GM23248 (cell line): ENCODE measurements at places on chromosomes 4 and X. TPM values are rescaled to one million over a fixed set of nuclear protein-coding genes. Genes with fewer than 3 reads are reported as not detected.

GRCh38 chr4:4488405-4489404, 53.1 kb downstream of the STX18 start:
- peak; percentile 84 for DNase-seq
- H3K4me3 ChIP-seq: no peak overlapping the region
- H3K27me3 ChIP-seq: no peaks in the 10 kb centered on the region

- H3K27me3 ChIP-seq: no peaks in the 10 kb centered on the region
- H3K4me1 ChIP-seq: peaks cover 10% of the 10 kb centered on the region
Observed at GRCh38 chr4:78596111-78596742, 44.7 kb downstream of the ANXA3 start.

The PAK3 gene
- not detected in 2 replicates for total RNA-seq

DNA sequence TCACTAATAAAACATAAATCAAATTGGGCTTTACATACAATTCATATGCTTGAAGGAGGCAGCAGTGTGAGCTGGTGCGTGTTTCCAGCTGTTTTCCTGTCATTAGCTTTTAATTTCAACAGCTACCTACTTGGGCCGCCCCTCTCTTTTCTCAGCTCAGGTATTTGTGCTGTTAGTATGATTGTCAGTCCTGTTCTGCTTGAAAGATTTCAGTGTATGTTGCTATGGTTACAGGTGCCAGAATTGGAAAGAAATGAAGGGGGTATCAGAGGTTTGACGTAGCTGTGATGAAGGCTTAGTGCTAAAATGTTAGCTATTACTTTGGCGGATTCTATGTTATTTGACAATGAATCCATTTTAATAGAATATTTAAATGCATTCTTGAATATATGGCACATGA, 440.3 kb downstream of the ZIC3 start:
- no peak for DNase-seq
- H3K4me3 ChIP-seq: no peak overlapping the region
- no peaks in the 10 kb centered on the region for H3K27me3 ChIP-seq
- no peaks in the 10 kb centered on the region for H3K4me1 ChIP-seq
- H3K27ac ChIP-seq: no peak overlapping the region
- H3K36me3 ChIP-seq: no peaks in the 10 kb centered on the region

The PPARGC1A gene
- not detected in 2 replicates for total RNA-seq

GRCh38 chrX:25131055-25131454, 115.3 kb upstream of the ARX start:
- no peak overlapping the region for H3K27ac ChIP-seq
- H3K4me1 ChIP-seq: no peaks in the 10 kb centered on the region
- no peak overlapping the region for H3K4me3 ChIP-seq

- no peaks in the 10 kb centered on the region for H3K27me3 ChIP-seq
- H3K36me3 ChIP-seq: no peaks in the 10 kb centered on the region
- peak; percentile 96 for DNase-seq
- H3K4me3 ChIP-seq: peak within 1 kb of the TSS; percentile 92
- peaks cover 11% of the 10 kb centered on the region; the same call in 1 of the 2 replicates for H3K4me1 ChIP-seq
Observed at GRCh38 chrX:147911192-147912022, at the start of gene FMR1. TSS of gene FMR1 (plus strand) at chrX:147911919. CDS start at chrX:147912180, 261 bp downstream.

- no peak for DNase-seq
- no peak overlapping the region for H3K27ac ChIP-seq
- no peaks in the 10 kb centered on the region for H3K36me3 ChIP-seq
- H3K27me3 ChIP-seq: peaks cover 19% of the 10 kb centered on the region
Observed at GRCh38 chr4:8905226-8905772, 33.7 kb upstream of the HMX1 start.

- H3K4me3 ChIP-seq: no peak overlapping the region
- DNase-seq: peak; percentile 74
- peaks cover 12% of the 10 kb centered on the region for H3K4me1 ChIP-seq
Observed at GRCh38 chr4:118974758-118975157, 86.1 kb downstream of the SYNPO2 start.

The DDIT4L gene
- total RNA-seq: 2.3 and 3.2 TPM in 2 replicates

GRCh38 chr4:742742-743311, 37.2 kb downstream of the PCGF3 start:
- no peak overlapping the region for H3K27ac ChIP-seq
- H3K27me3 ChIP-seq: no peaks in the 10 kb centered on the region
- peak; percentile 78 for DNase-seq
- no peaks in the 10 kb centered on the region for H3K4me1 ChIP-seq
